ENCODE measurements at places on chromosomes 7 and 10.

- DNase-seq: peak; percentile 96
Measured at GRCh38 chr7:121544726-121545125, 148.6 kb upstream of the FAM3C start.

- peak; percentile 39 for DNase-seq
Measured at GRCh38 chr10:98446151-98446660, 529 bp downstream of the HPS1 start.

- no peak for DNase-seq
Measured at GRCh38 chr7:102431617-102432298, 1.6 kb upstream of the ORAI2 start.

DNA sequence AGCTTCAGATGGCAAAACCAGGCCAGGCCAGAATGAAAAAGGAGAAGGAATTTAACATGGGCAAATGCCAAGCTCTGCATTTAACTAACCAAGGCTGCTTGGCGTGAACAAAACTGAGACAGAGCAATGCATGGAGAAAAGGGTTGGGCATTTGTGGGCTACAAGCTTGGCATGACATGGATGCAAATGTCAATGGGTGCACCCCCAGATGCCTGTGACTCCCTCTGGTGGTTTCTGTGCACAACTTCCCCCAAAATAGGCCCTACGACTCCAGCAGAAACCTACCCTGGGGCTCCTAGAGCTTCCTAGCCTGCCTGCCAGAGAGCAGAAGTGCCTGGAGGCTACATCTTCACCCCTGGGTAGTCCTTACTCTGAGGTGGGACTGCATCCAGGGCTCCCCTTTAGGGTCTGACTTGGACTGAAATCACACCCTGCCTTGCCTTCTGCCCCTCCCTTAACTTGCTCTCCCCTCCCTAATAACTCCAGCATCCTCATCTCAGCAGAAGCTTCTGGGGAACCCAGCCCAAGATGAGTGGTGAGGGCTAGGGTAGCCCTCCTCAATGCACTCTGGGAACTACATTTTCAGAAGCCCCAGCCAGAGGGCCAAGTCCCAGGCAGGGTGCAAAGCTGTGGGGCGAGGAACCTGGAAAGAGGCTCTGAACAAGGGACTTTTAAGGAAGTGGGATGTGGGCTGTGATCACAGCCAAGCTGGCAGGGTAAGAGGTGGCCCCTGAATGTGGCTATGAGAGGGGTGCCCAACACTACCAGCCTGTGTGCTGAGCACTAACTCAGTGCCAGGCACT lies 11.3 kb downstream of the GPRIN2 start:
- DNase-seq: peak; percentile 17

DNA sequence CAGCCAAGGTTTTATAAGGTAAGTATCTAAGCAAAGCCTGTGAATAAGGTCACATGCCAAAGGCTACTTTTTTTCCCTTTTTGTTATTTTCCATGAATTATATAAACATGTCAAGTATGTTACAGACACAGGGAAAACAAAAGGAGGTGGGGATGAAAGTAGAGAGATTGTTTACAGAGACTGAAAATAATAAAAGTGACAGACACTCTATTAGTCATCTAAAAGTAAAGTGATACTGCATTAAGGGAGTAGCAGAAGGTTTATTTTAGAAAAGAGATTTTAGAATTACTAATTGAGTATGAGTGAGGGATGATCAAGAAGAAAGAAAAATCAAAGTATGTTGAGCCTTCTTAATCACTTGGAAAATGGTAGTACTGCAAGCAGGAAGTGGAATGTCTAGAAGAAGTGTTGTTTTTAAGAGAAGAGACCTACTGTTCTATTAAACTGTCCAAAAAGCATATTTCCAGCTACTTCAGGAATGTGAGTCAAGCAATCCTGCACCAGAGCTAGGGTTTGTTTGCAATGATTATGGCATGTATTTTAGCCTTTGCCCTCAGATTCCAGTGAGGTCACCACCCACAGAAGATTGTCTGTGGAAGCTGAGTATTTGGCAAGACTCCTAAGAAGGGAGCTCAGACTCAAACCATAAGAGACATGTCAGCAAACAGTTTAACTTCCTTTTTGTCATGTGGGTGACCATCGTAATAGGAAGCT lies 177.9 kb upstream of the PLXDC2 start:
- DNase-seq: peak; percentile 89

- DNase-seq: no peak
Measured at GRCh38 chr7:68544851-68545250, 1053.4 kb upstream of the AUTS2 start.

- DNase-seq: peak; percentile 2
Measured at GRCh38 chr7:97499204-97499603, 232.7 kb upstream of the TAC1 start.

DNA sequence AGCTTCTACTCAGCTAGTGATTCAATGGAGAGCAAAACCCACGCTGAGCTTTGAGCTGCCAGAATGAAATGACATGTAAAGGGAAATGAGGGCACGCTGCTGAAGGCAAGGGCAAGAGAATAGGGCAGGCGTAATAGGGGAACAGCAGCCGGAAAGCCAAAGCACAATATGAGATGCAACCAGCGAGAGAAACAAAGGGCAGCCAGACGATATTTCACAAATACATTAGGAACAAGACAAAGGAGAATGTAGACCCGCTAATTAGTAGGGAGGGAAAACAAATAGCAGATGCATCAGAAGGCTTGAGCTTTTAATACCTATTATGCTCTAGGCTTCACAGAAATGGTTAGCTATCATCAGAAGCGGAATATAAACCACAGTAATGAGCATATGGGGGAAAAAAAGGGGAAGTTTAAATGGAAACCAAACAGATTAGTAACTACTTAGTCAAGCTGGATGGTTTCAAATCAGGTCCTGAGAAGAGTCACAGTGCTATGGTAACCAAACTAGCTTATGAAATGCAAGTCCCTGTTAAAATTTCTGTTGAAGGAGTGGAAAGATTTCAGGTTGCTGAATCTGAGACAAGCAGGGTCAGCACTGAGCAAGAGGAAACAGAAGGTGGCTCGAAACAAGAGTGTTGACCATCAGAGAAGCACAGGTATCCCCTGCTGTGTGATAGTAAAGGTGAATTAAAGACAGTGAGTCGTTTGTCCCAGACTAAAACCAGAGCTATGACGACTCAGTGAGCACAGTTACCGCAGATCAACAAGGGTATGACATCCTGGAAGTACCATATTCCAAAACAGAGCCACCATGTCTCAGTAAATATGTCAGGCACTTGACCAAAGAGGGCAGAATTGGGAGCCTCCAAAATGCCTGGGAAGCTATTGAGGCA lies 496.9 kb upstream of the CELF2 start:
- DNase-seq: peak; percentile 17

- DNase-seq: no peak
Measured at GRCh38 chr10:110833941-110834628, 37.6 kb upstream of the PDCD4 start.

GRCh38 chr7:79199266-79199665 lies 254.2 kb downstream of the MAGI2 start:
- peak; percentile 4 for DNase-seq
